ENCODE measurements at places on chromosomes 11 and 22.

GRCh38 chr11:92224054-92224406, 588 bp upstream of the FAT3 start:
- DNase-seq = no peak

DNA sequence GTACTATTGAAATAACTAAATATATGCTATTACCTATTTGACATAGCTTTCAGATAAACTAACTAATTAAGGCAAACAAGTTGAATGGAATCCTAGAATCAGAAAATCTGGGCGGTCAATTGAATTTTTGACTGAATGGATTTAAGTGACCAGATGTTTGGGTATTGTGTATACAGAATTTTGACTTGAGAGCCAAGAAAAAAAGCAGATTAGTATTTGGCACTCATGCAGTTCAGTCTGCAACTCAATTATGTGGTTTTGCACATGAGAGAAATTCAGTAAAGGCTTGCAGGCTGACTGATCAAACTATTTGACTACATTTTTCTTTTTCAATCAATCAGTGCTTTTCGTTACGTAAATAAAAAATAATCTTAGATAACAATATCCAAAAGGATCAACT, 254.8 kb downstream of the GUCY1A2 start:
- no peak for DNase-seq

DNA sequence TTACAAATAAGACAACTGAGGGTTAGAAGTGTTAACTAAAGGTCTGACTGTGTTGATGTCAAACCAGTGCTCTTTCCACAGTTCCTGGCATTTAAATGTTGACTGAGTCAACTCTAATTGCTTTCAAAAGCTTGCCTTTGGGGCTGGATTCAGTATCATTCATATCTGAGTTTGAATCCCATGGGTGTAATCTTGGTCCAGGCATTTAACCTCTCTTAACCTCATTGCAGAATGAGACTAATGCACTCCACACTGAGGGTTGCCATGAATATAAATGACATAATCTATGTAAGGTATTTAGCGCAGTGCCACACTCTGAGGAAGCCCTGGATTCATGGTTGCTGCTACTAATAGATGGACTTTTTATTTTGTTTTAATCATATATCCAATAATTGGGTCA, 274.3 kb downstream of the DDX10 start:
- no peak for DNase-seq

GRCh38 chr22:21866833-21867527, 465 bp downstream of the MAPK1 start:
- no peak for DNase-seq

- no peak for DNase-seq
Measured at GRCh38 chr11:33910296-33910957, 18.6 kb upstream of the LMO2 start.

DNA sequence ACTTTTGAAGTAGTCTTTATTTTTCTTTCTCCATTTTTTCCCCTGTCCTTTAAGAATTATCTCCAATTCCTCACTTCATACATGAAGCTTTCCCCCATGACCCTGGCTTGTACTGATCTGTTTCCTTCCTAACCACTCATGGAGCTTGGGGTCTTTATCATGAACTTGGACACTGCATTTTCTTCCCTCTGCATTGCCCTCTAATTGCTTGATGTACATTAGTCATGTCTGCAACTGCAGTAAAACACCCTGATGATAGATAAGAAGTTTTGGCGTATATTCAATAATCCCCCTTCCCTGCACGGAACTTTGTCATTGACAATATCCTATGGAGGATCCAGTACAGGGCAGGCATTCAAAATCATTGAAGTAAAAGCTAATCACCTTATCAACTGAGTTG, 3.4 kb downstream of the HEPHL1 start:
- no peak for DNase-seq

DNA sequence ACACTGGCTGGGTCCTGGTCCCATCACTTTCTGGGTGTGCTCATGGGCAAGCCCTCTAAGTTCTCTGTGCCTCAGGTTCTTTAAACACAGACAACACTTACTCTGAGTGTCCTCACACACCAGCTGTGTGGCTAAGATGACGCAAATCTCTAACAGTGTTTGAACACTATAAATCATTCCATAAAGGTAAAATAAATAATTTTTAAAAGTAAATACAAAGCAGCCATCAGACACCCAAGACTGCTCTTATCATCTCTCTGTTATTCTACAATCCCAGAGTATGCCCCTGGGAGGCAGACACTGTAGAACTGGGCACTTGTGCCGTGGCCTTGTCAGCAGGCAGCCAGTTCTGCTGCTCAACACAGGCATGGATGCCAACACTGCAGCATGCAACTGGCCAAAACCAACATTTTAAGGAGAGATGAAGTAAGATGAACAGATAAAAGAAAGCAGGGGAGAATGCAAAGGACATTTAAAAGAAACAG, 56.8 kb downstream of the RPL27A start:
- no peak for DNase-seq

DNA sequence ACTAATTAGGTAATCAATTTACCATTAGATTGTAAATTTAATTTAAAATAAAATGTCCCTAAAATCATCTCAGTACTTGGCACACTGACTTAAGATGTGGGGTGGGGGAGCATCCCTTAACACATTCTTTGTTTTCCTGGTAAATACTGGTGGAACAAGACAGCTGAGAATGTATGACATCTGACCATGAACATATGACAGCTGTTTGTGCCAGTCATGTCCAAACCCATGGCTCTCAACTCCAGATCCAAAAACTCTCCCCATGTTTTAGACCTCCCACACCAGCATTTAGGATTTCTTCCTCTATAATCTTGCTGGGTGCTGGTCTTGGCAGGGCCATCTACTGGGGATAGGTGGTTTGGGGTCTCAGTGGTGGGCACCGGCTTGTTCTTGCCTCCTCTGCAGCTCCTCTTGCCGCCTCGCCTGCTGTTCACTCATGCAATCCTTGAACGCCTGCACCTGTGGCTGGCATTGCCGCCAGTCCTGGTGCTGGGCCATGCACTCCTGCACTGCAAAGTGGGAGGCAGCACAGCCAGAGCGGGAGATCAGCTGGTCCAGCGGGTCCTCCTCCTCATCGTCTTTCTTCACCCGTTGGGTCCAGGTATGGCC, 3.8 kb downstream of the COA4 start:
- DNase-seq = no peak

Measured in B cell (primary cell).